ENCODE measurements at places on chromosomes 12 and 14.

GRCh38 chr12:42240131-42240750, 2.2 kb upstream of the YAF2 start:
- DNase-seq: no peak

GRCh38 chr12:10697156-10697555, 23.3 kb upstream of the STYK1 start:
- DNase-seq: no peak

DNA sequence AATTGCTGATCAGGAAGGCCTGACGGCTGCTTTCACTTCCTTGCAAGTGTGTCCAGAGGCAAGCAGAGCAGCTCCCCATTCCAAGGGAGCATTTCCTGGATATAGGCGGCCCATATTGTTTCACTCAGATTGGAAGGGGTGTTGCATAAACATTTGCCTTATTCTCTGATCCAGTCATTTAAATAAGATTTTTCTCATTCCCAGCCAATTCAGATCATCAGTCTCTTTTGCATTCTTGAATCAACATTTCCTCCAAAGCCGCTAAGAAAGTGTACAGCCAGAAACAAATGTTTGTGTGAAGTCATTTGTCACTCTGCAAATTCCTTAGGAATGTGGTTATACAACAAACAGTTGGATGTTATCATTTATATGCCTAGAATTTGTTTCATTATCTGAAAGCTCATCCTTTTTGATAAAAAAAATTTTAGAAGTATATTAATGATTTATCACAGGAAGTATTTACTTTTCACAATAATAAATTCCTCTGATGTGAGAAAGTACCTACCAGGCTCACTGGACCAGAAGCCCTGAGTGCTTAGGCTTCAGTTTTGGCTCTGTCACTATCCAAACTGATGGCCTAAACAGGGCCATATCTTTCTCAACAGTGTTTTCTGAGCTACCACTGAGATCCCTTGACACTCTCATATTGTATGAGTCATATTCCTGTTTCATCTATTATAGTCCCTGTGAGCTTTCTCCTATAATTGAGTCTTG, 379.6 kb downstream of the CCDC91 start:
- peak; percentile 69 for DNase-seq

GRCh38 chr14:97706819-97707218, 909.6 kb downstream of the VRK1 start:
- no peak for DNase-seq

DNA sequence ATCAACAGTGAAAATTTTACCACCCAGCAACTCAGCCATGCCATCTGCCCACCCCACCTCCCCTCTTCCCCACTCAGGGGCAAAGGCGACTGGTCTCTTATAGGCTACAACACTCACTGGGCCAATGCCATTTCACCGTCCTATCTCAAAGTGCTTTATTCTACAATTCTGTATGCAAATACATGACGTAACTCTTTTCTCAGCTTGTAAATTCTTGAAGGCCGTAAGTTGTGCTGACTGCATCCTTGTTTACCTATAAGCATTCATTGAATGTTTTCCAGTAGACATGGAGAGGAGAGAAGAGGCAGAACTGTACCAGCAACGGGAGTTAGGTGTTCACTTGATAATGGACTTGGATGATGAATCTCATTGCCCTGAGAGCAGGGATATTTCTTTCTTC, 15.6 kb downstream of the BCL2L14 start:
- DNase-seq: no peak

DNA sequence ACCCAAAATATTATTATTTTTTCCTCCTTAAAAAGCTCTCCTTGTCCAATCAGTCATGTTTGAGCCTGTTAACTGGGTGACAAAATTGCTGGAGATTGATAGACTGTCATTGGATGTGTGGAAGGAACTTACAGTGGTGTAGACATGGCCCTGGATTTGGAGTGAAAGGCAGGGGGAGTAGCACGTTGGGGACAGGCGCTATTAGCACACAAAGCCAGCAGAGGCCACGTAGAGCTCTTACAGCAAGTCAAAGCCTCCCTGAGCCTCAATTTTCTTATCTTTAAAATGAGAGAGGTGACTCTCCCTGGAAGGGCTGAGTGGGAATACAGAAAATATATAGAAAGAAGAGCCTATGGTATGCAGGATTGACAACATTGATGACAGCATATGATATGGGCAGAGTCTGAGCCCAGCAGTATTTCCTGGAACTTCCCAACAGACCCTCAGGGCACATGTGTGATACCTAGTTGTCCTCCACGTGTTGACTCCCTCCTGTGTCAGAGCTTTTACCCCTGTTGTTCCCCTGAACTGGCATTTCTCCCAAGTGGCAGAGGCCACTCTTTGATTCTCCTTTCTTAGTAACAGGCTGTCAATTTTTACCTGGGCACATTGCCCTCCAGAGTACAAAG, 504.9 kb downstream of the VRK1 start:
- no peak for DNase-seq

GRCh38 chr12:57129889-57130288, 1.6 kb downstream of the LRP1 start:
- peak; percentile 88 for DNase-seq

DNA sequence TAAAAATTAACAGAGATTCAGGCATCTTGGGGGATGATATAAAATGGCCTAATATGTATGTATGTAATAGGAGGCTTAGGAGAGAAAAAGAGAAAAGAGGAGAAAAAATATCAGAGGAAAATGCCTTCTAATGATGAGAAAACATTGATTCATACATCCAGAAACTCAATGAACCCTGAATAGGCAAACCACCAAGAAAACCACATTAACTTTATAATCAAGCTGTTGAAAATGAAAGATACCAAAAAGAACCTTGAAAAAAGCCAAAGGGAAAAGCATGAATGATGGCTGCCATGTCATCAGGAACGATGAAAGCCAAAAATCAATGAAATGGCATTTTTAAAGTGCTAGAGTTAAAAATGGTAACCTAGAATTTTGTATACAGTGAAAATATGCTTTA, 180.2 kb downstream of the EPS8 start:
- DNase-seq: no peak

Measured in sigmoid colon (tissue), 7 donors.